Activated naive CD8-positive, alpha-beta T cell treated with anti-CD3 and anti-CD28 coated beads, Interleukin-2, amount 10 ng/mL, durations not matched to agents 7 days and 5 days (primary cell): ENCODE measurements at places on chromosomes 4 and X. TPM values are rescaled to one million over a fixed set of nuclear protein-coding genes. Genes with fewer than 3 reads are reported as not detected.

DNA sequence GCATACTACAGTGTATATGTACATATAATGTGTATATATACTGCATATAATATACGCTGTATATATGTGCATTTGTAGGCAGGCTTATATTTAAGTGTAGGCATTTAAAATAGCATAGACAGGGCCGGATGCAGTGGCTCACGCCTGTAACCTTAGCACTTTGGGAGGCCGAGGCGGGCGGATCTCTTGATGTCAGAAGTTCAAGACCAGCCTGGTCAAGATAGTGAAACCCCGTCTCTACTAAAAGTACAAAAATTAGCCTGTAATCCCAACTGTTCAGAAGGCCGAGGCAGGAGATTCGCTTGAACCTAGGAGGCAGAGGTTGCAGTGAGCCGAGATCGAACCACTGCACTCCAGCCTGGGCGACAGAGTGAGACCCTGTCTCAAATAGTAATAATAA is 78.4 kb downstream of the JAKMIP1 start:
- DNase-seq = no peak

- DNase-seq = no peak
Observed at GRCh38 chr4:7266525-7267292, 74.4 kb downstream of the SORCS2 start.

CSAG3 gene
- total RNA-seq = not detected

- DNase-seq = no peak
Observed at GRCh38 chr4:37948542-37948941, 11.7 kb upstream of the PTTG2 start.

DNA sequence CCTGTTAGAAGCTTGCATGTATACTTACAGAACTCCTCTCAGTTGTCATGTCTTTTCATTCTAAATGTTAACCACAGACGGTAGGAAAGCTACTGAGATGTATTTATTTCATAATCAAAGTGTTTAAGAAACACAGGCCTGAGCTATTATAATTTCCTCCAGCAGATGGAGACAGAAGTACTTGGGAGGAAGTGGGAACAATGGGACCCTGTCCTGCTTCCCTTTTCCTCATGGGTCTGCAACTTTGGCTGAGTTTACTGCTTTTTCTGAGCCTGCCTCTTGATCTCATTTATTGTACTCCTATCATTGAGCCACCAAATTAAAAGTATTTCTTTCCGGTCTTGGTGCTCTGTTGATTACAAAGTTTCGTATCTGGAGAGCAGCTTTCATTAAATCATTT is 67.7 kb upstream of the SPANXN2 start:
- no peak for DNase-seq

DNA sequence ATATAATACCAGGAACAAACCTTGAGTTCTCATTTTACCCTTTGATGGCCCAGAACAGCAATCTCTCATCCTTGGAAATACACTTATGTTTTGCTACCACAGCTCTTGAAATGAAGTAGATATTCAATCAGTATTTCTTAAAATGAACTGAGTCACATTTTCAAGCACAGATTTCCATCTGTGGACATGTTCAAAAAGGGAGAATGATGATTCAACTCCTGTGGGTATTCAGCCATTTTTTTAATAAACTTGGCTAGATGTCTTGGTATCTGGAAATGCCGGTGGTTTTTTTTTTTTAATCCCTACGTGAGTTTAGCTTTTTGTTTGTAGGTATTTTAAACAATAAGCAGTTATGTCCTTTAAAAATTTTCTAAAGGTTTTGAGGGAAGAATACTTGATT is 64.2 kb upstream of the TRPC5OS start:
- DNase-seq = no peak

NUDT11 gene
- 0.83 TPM for total RNA-seq

SHISA3 gene
- total RNA-seq = 0.64 TPM

GRCh38 chrX:141652286-141652685 is 46.3 kb downstream of the SPANXD start:
- no peak for DNase-seq

- no peak for DNase-seq
Observed at GRCh38 chrX:31209005-31209628, 137.3 kb upstream of the FTHL17 start.

- no peak for DNase-seq
Observed at GRCh38 chrX:65925592-65925991, 114.3 kb downstream of the VSIG4 start.

UNC5C gene
- total RNA-seq = not detected

DNA sequence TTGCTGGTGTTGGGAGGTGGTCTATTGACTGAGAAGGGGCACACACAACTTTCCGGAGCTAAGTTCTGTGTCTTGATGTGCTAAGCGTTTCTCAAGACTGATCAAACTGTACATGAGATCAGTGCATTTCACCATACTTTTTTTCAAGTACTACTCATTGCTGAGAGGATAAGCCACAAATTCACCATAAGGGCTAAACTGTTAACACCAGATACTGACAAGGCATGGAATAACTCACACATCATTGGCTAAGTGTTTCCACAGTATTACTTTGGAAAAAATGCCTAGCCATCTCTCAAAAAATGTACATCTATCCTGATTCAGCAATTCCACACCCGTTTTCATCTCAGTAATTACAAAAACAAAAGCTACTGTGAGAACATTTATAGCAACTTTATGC is 13.0 kb downstream of the RBMX start:
- no peak for DNase-seq

CCDC160 gene
- total RNA-seq = not detected

GRCh38 chr4:104973708-104974107 is 173.0 kb upstream of the TET2 start:
- DNase-seq = no peak

DNA sequence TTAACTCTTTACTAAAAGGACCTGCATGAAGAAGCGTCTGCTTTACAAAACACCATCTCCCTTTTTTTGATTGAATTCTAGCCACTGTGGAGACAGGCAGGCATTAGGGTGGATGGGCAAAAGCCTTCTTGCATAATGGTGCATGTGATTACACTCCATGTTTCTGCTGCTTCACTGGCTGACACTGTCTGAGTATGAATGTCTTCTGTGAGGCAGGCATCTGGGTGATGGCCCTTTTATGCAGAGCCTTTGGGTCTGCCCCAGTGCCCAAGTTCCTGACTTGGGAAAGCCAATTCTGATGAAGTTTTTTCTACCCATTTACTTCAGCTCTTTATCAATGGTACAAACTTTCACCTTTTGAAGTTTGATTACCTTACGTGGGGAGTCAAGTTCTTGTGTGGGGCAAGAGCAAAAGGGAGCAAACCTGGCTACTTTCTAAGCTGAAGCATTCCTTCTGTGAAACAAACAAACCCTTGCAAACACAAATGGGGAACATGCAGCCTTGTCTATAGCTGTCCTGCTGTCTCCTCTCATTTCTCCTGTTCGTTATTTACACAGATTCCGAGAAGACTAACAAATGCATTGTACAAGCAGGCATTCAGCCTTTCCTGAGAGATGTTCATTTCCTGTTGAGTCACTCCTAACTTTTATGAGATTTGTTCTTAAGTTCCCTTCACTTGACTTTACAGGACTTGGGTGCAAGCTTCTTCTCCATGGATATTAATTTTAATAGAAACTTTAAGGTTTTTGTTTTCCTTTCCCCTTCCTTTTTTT is 301.9 kb downstream of the TLL1 start:
- no peak for DNase-seq

DNA sequence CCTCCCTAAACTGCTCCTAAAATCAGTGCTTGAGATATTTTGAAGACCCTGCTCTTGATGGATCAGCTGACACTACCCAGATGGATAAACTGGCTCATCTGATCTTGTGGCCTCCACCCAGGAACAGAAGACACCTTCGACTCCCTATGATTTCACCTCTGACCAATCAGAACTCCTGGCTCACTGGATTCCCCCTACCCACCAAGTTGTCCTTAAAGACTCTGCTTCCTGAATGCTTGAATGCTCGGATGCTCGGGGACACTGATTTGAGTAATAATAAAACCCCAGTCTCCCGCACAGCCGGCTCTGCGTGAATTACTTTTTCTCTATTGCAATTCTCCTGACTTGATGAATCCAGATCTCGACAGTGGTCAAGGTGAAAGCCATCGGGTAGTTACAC is 12.0 kb upstream of the RPS3A start:
- DNase-seq = no peak

DNA sequence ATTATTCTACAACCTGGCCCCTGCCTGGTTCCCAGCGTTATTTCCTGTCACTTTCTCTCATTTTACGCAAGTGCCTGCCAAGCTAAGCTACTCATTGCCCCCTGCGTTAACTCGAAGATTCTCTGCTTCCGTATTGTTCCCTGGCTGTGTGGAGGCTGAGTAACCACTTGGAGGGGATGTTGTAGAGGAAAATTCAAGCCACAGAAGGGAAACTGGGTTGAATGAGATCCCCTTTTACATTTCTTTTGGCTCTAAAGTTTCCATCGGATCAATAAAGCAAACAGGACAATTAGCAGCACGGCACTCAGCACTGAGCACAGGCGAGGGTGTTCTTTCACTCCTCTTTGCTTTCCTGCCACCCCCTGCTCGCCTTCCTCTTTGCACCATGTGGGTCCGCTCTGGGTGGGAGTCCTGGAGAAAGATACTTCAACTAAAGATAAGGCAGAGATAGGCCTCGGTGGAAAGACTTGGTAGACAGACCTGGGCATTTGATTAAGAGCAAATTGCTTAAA is 4.2 kb upstream of the TMSB4X start:
- no peak for DNase-seq

- peak; percentile 28 for DNase-seq
Observed at GRCh38 chrX:80812176-80812575, 2.5 kb upstream of the BRWD3 start.

- no peak for DNase-seq
Observed at GRCh38 chr4:151611960-151612359, 148.8 kb downstream of the GATB start.

GPR173 gene
- total RNA-seq = 0.14 TPM

- DNase-seq = no peak
Observed at GRCh38 chr4:176149680-176150355, 45.6 kb downstream of the SPATA4 start.

GRCh38 chr4:175716961-175717360 is 95.1 kb downstream of the GPM6A start:
- no peak for DNase-seq

- no peak for DNase-seq
Observed at GRCh38 chr4:3365326-3365725, 72.5 kb downstream of the RGS12 start.

UGT2B10 gene
- not detected for total RNA-seq

GRCh38 chr4:69910016-69910782 is 20.7 kb upstream of the CSN1S1 start:
- DNase-seq = no peak

GRCh38 chrX:150100261-150100660 is 162.0 kb upstream of the EOLA2 start:
- no peak for DNase-seq

DNA sequence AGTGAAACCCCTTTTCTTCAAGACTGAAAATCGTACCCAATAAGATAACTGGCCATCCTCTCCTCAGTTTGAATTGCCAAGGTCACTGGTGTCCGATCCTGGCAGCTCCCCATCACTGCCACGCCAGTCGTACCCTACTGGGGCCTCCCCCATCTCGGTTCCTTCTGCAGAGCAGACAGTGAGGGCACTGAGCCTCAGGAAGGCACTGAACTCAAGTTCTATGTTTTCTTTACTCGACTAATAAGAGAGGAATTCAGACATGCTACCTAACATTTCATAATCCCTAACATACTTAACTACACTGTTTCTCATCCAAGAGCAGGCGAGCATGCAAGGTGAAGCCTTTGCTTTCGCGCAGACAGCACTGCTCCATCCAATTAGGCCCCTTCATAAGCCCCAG is 23.4 kb downstream of the ZFYVE28 start:
- no peak for DNase-seq

GRCh38 chr4:147620315-147620714 is 3.1 kb downstream of the TMEM184C start:
- DNase-seq = no peak

DNA sequence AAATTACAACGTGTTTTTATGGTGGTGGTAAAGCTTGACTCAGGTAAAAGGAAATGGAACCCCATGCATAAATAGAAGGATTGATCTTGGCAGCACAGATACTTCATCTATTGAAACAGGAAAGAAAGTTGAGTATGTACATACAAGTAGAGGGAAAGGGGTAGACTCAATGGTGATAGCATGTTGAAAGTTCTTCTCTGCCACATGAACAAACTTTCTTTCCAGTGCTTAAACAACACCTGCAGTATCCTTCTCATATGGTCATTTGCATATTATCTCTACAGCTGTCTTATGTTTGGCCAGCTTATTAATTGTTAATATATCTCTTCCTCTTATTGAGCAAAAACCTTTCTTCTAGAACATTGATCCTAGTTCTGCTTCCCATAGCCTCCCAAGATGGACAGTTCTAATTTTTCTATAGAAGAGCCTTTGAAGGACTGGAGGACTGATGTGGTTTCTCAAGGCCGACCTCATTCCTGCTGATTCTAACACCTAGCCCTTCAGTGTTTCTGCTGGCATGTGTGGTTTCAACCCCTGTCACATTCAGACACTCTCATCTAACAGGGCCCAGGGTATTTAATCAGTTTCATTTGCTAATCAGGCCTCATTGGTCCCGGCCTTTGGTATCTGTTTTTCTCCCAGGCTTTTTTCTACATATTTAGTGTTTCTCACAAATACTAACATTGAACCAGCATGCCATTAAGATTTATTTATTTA is 108.1 kb upstream of the SPRY1 start:
- no peak for DNase-seq
